ENCODE measurements at places on chromosomes 5 and 9.

DNA sequence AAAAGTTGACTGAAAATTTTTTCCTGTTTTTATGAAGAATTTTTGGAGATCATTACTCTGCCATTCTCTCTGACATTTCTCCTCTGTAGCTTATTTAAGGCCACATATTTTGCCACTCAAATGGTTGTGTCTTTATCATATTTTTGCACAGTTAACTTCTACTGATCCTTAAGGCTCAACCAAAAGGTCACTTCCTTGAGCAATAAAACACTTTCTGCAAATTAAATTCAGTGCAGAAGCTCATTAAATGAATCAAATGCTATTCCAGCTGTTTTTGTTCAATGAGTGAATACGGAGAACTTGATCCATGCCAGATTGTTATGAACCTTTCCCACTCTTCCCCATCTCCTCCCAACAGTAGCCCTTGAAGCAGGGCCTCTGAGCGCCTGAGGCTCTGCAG lies 93.8 kb upstream of the EPB41L4A start:
- no peak for DNase-seq

DNA sequence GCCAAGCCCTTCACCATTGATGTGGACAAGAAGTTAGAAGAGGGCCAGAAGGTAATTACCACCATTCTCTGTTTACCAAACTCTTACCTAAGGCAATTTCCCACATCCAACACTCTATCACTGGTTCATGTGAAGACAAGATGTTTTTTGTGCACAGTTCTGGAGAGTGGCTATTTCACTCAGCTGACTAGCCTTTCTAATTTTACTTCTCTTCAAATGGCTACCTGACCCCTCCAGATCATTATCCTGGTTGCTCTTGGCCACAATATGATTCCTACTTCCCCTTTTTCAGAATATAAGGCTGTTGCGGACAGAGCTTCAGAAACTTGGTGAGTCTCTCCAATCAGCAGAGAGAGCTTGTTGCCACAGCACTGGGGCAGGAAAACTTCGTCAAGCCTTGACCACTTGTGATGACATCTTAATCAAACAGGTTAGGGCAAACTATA lies 7.1 kb downstream of the KIF20A start:
- peak; percentile 23 for DNase-seq

- no peak for DNase-seq
Observed at GRCh38 chr5:57950616-57951228, 468.1 kb upstream of the ACTBL2 start.

GRCh38 chr5:157046041-157046440 lies 12.9 kb downstream of the HAVCR1 start:
- no peak for DNase-seq

DNA sequence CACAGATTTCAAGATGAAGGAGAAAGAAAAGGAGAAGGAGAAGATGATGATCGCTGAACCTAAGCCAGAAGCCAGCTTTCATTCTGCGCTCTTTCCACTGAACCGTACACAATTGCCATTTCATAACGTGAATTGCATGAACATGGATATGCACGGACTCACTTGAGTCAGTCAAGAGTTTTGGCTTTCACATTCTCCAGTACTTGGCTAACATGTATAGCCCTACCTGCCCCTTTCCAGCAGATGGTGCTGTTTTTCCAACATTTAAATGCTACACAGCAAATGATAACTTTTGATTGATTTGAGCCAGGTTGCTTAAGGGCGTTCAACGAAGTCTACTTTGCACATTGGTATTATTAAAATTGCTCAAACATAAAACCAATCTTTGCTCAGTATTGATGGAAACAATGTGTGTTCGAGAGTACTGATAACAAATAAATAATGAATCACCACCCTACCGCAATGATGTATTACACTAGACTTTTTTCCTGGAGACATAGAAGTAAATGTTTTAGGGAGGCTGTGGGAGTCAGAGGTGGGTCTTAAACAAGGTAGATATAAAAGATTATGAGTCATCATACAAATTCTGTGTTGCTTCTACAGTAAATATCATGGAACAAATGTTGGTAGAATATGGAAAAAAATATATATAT lies 196.4 kb downstream of the TRPM3 start:
- DNase-seq, result peak; percentile 10

- DNase-seq, result no peak
Observed at GRCh38 chr5:86546582-86546981, 71.2 kb upstream of the COX7C start.

DNA sequence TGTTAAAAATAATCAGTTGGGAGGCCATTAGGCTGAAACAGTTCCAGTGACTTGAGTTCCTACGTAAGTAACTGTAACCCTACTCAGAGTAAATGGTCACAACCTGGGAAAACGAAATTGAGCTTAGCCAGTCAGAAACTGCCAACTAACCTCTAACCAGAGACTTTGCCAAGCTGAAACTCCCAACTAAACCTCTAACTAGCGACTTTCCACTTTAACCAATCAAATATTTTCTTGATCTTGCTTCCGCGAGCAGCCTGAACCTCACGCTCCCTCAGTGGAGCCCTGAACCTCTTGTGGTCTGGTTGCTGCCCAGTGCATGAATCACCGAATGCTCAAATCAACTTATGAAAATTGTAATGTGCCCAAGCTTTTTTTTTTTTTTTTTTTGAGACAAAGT lies 156.2 kb downstream of the MED10 start:
- DNase-seq, result no peak

DNA sequence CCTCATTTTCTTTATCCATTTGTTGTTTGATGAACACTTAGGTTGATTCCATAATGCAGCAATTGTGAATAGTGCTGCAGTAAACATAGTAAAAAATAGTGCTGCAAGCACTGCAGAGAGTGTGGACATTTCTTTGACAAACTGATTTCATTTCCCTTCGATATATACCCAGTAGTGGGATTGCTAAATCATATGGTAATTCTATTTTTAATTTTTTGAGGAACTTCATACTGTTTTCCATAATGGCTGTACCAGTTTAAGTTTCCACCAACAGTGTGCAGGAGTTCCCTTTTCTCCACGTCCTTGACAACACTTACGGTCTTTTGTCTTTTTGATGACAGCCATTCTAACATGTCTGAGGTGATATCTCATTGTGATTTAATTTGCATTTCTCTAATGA lies 138.2 kb upstream of the PLPPR1 start:
- no peak for DNase-seq

DNA sequence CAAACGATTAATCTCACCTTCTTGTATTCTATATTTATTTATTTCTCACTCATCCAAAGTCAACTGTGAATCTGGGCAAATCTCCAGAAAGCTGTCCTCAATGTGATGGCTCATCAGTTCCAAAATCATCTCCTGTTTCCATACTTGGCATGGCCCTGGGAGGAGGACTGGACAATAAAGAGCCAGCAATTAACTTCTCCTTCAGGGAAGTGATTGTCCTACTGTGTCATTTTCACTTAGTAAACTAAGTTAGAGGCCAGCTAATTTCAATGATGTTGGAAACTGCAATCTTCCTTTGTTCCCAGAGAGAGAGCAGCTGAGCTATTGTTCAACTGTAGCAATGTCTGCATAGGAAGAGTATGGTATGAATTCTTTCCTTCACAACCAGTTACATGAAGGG lies 17.5 kb downstream of the CDH12 start:
- no peak for DNase-seq

DNA sequence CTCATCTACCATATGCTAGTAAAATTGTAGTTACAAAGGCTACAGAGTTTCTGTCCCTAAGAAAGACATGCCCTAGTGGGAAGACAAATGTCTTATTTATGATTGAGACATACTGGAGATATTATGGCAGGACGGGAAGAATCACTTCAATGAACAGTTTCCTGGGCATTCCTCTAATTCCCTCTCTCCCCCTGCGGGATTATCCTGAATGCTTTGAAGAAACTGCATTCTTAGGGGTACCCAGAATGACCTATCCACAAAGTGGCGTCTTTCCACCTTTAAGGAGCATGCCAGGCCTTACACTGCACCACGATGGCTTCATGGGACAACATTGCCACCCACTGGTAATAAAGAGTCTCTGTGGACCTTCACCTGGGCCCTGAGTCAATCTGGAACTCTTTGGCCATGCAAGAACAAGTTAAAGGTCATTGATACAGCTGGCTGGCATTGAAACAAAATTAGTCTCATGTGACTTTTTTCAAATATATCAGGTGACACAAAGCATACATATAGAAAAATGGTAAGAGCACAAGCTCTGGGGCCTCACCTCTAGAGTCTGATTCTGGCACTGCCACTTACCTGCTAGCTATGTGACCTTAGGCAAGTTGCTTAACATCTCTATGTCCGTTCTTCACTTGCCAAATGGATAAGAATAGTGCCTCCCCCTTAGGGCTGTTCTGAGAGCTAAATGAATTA lies 32.0 kb downstream of the ANKRD55 start:
- DNase-seq, result peak; percentile 22

DNA sequence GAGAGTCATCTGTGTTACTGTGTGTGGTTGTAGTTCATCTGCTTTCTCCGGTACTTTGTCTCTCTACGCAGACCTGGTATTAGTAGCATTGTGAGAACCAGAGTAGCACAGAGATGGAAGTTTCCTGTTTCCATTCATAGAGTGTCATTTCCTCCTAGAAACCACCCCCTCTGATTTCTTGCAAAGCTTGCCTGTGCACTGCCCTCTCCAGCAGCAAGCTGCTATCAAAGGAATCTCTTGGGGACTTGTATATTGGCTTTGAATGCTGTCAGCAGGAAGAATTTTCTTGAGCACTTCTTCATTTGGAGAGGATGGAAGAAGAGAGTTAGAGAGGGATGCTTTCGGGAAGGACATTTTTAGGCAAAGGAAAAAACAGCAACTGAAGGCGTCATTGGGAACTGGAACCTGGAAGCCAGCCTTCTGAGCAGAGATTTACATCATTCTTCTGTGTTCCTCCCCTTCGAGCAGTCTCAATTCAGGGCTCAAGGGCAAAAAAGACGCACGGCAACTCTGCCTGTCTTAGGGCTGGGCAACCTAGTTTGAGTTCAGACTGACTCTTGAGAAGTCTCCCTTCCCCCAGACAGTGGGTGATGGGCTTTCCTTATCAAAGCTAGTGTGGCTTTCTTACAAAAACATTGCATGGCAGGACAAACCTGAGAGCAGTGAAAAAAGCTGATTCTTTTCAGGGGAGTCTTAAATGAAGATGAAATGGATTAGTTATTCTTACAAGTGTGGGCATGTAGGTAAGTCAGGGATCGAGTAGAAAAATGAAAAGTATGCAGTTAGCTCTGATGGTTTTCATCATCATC lies 226.3 kb downstream of the AOPEP start:
- peak; percentile 18 for DNase-seq

- no peak for DNase-seq
Observed at GRCh38 chr5:58776559-58776958, 193.7 kb downstream of the RAB3C start.

DNA sequence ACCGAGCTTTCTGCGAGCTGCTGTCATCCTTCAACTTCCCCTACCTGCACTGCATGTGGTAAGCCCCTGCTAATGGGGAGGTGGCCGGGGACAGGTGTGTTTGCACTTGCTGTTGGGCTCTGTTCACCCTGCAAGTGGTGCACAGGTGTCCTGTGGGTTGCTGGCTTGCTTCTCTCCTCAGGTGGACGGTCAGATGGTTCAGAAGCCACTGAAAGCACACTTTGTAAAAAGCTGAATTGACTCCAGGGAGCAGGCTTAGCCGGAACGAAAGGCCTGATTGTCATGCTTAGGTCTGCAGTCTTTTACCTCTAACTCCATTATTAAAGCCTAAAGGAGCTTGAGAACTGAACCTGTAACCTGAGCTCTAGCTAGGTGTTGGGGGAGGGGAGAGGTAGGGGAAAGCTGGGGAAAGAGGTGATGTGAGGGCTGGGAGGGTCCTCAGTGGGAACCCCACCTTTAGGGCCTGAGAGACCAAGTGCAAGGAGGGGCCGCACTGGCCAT lies 37.6 kb downstream of the ACER2 start:
- no peak for DNase-seq

DNA sequence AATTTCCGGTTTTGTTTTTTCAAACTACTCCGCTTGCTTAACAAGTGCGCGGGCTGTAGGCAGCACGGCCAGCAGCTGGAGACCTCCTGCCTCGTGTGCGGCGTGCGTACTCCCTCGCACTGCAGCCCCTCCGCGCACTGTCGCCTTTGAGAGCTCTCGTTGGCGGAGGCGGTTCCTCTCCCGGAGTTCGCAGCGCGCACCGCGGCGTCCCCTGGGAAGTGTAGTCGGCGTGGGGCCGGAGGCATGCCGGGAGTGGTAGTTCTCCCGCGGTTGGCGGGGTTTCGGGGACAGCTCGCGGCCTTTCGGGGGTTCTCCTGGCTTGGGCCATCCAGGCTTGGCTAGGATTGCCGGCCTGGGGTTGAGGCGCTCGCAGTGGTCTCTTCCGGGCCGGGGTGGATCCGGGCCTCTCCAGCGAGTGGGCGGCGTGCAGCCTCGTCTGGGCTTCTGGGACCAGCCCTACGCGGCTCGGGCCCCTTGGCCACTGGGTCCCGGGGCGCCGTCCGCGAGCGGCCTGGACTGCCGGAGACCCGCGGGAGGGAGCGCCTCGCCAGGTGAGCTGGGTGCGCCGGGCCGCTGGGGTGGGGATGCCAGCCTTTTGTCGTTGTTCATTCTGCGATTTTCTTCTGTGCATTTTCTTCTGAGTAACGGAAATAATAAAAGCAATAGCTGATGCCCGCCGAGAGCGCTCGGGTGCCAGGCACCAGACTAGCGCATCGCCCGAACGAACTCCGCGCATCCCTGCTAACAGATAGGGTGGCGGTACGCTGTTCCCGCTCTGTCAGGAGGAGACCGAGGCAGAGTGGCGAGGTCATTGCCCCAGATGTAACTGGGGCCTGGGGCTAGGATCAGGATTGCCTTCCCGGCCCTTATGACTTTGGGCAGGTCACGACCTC lies at the start of gene ZNF354C:
TSS of gene ZNF354C (plus strand) at position 258 of the 893 bp plus-strand sequence. CDS start 1,696 bp downstream, outside the sequence.
- DNase-seq, result peak; percentile 31

- DNase-seq, result no peak
Observed at GRCh38 chr9:107348836-107349235, 65.8 kb downstream of the RAD23B start.

- DNase-seq, result no peak
Observed at GRCh38 chr9:114289571-114290481, 33.1 kb upstream of the ORM1 start.

DNA sequence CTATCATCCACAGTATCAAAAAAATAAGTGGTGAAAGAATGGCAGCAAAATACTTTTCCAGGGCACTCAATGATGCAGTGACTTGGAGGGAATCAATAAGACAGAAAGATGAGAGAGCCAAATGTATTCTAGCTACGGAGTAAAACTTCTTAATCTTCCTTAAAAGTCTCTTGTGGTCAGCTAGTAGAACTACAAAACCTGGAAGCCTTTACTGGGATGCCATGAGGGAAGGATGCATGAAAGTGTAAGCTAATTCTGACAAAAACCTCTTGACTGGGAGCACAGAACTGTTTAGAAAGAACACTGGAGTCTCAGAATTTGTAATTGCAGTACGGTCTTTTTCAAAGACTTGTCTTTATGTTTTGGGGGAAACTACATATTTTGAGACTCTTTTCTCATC lies 432.8 kb upstream of the PTPRD start:
- DNase-seq, result no peak

- no peak for DNase-seq
Observed at GRCh38 chr5:175815126-175815913, 56.1 kb upstream of the CPLX2 start.

GRCh38 chr9:72855321-72855720 lies 97.5 kb downstream of the ALDH1A1 start:
- no peak for DNase-seq

GRCh38 chr9:37935096-37935495 lies 31.2 kb upstream of the SLC25A51 start:
- DNase-seq, result no peak

GRCh38 chr5:24525414-24525813 lies 119.4 kb downstream of the CDH10 start:
- DNase-seq, result no peak

Data from GM06990 (cell line).